Stimulated activated CD8-positive, alpha-beta memory T cell treated with anti-CD3 and anti-CD28 coated beads, Interleukin-4, amount 100 ng/mL, for 1 hour (primary cell): ENCODE measurements at places on chromosomes 4 and X.

GRCh38 chr4:159791334-159791733, 688.5 kb downstream of the RAPGEF2 start:
- no peak for DNase-seq

DNA sequence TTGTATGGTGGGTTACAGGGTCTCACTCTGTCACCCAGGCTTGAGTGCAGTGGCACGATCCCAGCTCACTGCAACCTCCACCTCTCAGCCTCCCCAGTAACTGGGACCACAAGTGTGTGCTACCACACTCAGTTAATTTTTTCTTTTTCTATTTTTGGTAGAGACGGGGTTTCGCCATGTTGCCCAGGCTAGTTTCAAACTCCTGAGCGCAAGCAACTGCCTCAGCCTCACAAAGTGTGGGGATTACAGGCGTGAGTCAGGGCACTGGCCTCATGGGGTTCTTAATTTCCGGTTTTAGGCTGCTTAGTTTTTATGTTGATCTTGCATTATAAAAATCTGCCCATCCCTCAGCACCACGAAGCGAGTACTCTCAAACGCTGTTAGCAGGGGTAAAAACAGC, 6.7 kb downstream of the BCAP31 start:
- DNase-seq, result no peak

DNA sequence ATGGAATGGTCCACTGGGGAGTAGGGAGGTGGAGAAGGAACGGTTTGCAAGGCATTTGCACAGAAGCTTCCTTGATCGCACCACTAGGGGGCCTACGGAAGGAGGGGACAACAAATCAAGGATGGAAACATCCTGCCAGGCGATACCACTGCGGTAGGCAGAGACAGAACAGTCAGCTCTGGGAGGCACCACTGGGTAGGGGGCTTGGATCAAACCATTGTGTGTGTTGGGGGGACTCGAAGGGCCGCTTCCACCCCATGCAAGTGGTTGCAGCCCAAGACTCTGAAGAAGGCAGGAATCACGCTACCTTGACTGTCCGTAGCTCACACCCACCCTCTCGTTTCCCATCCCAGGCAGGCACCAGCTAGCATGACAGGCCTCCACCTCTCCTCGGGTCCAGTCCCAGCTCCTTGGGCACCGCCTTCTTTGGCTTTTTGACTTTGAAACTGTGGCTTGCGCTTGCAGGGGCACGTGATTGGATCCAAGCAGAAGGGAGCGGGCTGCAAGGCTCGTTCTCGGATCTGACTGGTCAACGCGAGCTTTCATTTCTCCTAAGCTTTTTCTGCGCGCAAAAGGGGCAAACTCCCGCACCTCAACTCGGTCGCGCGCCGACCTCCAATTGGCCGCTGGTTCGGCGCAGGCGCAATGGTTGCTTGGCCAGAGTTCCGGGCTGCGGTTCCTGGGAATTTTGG, 28.4 kb downstream of the GAGE1 start:
- no peak for DNase-seq

DNA sequence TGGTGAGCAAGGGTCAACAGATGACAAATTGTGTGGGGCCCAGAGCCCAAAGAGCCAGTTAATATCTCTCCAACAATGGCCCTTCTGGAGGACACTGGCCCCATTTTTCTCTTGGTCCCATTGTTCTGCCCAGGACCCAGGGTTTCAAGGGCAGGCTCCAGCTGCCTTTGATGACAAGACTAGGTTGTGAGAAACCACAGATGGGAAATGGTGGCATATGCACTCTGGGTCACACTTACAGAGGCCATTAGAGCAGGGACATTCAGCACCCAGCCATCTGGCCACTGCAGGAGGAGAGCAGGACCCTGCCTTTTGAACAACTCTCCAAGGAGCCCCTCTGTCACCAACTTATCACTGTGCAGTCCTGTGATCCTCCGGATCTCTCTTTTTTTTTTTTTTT, 49.7 kb upstream of the KIAA1210 start:
- DNase-seq, result no peak

- DNase-seq, result no peak
Measured at GRCh38 chr4:65592089-65592488, 78.2 kb downstream of the EPHA5 start.

DNA sequence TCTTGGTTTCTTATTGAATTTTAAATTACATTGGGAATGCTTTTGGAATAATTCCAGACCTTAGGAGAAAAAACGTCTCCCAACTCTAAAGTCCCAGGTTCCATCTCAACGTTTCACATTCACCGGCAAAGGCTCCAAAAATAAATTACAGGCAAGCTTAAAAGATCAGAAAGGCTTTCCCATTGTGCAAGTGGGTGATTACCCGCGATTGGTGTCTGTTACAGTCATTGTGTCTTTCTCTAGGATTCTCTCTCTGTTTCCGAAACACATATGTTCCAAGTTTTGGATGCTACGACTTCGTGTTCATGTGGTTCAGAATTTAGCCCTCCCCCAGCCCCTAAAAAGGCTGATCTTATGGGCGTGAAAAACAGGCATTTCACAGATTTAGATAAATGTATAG, 41.8 kb downstream of the PALLD start:
- no peak for DNase-seq
